ENCODE measurements at places on chromosomes 1 and 21.

- no peak for DNase-seq
Observed at GRCh38 chr1:159334797-159335196, 32.7 kb downstream of the FCER1A start.

DNA sequence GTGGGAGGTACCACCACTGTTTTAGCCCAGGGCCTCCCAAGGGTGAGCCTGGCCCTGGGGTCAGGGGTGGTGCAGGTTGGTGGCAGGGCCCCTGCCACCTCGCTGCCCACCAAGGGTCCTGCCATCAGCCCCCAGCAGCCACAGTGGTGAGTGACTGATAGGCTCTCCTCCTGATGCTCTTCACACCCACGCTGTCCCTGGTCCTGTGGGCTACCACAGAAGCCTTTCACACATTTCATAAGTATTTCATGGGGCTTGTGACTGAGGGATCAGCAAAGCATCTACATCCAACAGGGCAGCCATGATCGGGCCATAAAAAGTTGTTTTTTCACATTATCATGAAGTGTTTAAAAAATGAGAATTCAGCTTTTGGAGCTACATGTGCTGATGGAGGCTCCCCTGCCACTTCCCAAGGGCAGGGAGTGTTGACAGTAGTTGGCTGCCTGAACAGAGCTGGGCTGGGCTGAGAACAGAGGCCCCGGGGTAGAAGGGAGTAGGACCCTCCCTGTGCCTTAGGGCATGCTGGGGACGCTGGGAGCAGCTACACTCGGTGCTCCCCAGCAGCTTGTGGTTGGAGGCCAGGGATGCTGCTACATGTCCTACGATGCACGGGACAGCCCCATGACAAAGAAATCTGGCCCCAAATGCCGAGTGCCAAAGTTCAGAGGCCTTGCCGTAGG lies 73.1 kb upstream of the TMEM51 start:
- DNase-seq: no peak

- no peak for DNase-seq
Observed at GRCh38 chr1:26315874-26316850, 1.6 kb upstream of the CD52 start.

DNA sequence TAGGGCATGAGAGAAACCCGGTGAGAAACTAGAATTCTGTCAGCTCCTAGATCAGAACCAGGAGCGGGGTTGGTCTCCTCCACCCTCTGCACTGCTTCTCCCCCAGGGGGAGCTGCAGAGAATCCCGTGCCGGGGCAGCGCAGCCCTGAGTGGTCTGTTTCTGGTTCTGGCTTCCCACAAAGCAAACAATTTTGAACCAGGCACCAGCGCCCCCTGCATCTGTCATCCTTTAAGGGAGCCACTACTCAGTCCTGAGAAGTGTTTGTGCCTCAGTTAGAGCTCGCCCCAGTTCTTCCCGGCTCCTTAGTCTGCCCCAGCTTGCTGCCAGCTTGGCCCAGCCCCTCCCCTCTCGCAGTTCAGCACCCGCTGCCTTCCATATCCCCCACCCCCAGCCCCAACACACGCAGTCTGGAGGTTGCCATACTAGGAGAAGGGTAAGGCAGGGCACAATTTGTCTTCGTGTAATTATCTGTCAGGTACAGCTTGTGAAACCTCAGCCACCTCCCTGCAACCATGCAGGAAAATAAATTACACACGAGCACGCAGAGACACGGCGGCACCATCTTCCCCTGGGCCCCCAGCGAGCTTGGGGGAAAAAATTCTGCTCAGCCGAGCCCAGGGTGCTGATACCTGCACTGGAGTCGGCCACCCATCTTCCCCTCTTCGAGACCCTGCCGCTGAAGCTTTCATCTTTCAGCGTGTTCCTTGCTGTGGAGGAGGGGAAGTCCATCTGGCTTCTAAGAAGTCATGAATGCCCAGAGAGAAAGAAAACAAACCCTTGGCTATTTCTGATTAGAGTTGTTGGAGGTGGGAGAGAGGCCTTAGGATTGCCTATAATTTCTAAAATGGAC lies 62.6 kb upstream of the CD1D start:
- DNase-seq: peak; percentile 48

GRCh38 chr1:234539666-234540403 lies 60.9 kb upstream of the TARBP1 start:
- no peak for DNase-seq

- DNase-seq: no peak
Observed at GRCh38 chr1:213568929-213569815, 418.6 kb upstream of the PROX1 start.

GRCh38 chr1:221735999-221736398 lies 5.9 kb downstream of the DUSP10 start:
- no peak for DNase-seq

GRCh38 chr1:76669131-76669530 lies 198.1 kb upstream of the ST6GALNAC5 start:
- no peak for DNase-seq

DNA sequence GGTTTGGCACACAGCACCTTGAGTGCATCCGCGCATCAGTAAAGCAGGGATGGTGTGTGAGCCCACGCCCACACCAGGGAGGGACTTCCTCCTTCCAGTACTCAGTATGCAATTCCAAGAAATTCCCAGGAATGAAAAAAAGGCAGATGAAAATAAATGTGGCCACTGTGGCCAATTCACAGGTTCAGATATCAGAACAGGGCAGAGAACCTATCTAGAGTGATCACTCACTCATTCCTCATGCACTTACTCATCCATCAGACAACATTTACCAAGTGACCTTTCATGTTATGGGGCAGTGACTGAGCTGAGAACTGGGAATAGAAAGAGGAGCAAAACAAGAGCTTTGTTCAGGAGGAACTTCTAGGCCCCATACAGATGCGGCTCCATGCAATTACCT lies 113.7 kb downstream of the ZSCAN20 start:
- no peak for DNase-seq

DNA sequence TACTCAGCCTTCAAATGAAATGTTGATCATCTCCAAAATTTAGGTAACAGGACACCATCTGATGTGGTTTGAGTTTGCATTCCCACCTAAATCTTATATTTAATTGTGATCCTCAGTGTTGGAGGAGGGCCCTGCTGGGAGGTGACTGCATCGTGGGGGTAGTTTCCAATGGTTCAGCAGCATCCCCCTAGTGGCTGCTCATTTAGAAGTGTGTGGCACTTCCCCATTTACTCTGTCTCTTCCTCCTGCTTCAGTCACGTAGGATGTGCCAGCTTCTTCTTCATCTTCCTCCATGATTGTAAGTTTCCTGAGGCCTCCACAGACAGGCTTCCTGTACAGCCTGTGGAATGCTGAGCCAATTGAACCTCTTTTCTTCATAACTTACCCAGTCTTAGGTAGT lies 731.2 kb downstream of the USP25 start:
- peak; percentile 0 for DNase-seq

- no peak for DNase-seq
Observed at GRCh38 chr1:193283016-193283415, 96.6 kb upstream of the B3GALT2 start.

GRCh38 chr1:115838431-115839028 lies 2.4 kb downstream of the NHLH2 start:
- DNase-seq: peak; percentile 15

GRCh38 chr1:184116287-184116686 lies 64.8 kb downstream of the TSEN15 start:
- no peak for DNase-seq

DNA sequence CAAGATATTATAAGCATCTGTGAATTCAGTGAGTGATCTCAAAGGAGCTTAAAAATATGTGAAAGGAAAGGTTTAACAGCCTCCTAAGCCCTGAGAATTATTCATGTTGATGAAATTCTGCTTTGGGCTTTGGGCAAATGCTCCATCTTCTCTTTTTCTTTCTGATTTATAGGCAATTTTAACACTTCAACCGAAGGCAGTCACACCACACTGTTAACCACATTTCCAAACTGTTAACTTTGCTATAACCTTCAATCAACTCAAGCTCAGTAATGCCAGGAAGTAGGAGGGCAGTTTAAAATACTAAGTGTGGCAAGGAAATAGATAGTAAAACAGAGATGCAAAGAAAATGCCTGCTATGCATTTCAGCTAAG lies 54.4 kb upstream of the NEK7 start:
- no peak for DNase-seq

GRCh38 chr1:119091618-119092017 lies 48.8 kb downstream of the WARS2 start:
- DNase-seq: no peak

GRCh38 chr1:245008761-245009160 lies 144.4 kb upstream of the HNRNPU start:
- DNase-seq: no peak

DNA sequence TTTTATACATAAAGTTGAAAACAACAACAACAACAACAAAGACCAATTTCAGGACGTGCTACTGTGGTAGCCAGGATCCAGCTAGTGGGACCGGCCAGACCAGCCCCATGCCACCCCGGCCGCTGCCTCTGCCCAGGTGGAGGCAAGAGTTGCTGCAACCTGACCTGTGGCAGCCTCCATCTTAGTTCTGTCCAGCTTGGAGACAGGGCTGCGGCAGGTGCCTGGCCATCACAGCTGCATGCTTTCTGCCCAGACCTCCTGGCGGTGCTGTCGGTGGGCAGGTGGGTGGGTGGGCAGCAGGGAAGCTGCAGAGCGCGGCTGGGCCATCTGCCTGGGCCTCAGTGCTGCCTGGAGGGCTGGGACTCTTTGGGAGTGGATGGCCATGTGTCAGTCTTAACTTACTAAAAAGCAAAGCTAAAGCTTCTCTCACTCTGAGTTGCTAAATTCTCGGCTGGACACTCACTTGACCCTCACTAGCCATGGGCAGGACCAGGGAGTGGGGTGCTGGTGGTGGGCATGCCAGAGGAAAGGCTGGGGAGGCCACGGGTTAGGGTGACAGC lies 38.6 kb downstream of the KIAA1614 start:
- no peak for DNase-seq

- DNase-seq: no peak
Observed at GRCh38 chr1:90986953-90987352, 34.9 kb downstream of the ZNF644 start.

DNA sequence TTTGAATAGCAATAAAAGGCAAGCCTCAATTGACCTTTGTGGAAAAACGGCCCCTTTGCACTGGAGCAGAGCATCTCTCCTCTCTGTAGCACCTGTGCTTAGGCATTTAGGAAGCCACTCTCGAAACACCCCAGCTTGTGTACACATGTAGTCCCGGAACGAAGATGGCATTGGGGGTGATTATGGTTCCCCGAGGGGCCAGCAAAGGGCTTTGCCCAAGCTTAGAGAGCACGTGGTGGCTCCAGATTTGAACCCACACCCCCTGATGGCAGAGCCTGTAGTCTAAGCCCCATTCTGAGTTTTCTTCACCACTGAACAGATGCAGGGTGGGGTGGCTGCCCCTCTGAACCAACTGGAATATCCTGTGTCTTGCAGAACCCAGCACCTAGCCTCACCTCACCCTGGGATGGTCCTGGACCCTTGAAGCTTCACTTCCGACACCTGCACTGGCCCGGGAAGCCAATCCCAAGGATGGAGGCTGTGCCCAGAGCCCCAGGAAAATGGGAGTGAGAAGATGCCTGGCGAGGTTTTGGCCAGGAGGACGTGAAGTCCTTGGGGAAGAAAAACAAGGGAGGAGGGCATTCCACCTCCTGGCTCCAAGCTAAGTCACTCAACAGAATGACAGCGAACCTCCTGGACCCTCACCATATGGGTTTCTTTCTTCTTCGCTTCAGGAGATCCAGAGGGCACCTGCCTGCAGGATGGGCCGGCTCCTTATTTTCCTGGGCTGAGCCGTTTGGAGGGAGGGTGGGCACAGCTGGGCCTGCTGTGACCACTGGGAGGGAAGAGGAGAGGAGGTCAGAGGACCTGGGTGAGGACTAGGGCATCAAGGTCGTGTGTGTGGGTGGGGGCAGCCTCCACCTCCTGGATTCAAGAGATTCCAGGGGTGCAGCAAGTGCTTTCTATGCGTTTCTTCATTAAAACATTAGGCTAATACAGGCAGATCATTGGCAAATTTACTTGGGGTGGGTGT lies 37.7 kb downstream of the IGFN1 start:
- no peak for DNase-seq

- no peak for DNase-seq
Observed at GRCh38 chr21:29102791-29103257, 27.6 kb upstream of the MAP3K7CL start.

DNA sequence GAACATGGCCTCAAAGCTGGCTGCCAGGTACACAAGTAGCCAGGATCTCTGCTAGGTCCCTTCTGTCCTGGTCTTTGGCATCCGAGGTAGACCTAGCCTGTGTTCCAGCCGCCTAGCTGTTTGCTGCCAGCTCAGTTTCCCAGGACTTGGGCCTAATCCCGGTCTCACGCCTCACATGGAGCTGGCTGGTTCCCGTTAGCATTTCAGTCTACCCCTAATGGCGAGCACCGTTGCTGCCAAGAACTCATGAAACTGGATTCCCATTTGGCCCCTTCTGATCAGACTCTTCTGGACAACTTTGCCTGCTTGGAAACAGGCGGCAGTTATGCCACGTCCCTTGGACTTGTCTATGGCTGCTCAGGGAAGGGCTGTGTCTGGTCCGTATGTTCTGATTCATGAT lies 26.2 kb upstream of the HHAT start:
- DNase-seq: no peak

DNA sequence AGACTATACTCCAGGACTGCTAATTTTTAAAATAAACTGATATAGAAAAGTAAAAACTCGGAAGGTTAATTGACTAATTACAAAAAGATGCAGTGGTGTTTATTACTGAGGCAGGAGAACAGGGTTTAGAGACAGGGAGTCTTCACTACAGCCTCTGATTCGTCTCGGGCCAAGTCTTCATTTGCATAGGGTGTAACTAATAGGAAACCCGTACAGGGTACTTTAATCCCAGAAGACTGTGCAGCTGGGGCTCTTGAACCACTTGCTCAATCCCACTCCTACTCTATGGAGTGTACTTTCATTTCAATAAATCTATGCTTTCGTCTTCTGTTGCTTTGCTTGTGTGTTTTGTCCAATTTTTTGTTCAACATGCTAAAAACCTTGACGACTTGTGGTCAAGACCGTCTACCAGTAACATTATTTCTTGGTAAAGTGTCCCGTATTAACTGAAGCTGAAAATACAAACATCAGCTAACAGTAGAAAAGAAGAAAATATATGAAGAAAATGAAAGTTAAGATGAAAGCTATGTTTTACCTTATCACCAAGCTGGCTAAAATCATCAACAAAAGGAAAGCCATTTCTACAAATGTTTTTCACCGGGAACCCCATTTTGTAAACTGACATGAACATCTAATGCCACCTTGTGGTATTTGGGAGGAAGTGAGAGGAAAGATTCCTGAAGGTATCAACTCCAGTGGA lies 8.0 kb downstream of the SDHB start:
- no peak for DNase-seq

GRCh38 chr1:168520832-168521231 lies 23.0 kb downstream of the XCL2 start:
- no peak for DNase-seq

Measured in activated T-cell treated with anti-CD3 and anti-CD28 coated beads, Interleukin-2, amount 50 U/mL, for 72 hours (primary cell).